Hippocampal formation (tissue), 2 donors: ENCODE measurements at places on chromosomes 3 and 15.
A peak's percentile ranks its signal among the peaks of the same experiment; 100 is the strongest.

GRCh38 chr3:127961124-127961523, 46.1 kb downstream of the KBTBD12 start:
- no peak for DNase-seq

DNA sequence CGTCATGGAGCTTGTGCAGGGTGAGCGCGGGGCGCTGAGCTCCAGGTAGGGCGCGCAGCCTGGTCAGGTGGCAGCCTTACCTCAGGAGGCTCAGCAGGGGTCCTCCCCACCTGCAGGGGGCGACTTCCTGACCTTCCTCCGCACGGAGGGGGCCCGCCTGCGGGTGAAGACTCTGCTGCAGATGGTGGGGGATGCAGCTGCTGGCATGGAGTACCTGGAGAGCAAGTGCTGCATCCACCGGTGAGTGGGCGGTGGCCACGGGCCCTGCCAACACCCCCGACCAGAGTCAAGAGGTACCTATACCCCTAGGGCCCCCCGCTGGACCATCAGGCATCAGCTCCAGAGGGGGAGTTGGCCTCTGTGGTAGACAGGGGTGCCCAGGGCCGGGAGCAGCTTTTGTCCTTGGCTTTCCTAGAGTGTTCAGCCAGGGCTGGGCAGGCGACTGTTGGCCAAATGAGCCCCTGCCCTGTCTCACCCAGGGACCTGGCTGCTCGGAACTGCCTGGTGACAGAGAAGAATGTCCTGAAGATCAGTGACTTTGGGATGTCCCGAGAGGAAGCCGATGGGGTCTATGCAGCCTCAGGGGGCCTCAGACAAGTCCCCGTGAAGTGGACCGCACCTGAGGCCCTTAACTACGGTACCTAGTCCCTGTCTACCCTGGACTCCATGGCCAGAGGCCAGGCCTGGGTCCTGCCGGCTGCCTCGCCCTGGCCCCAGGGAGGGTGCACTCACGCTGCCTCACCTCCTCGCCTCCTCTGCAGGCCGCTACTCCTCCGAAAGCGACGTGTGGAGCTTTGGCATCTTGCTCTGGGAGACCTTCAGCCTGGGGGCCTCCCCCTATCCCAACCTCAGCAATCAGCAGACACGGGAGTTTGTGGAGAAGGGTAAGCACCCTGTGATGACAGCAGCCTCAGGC, 9.1 kb downstream of the FES start:
- no peak for DNase-seq

DNA sequence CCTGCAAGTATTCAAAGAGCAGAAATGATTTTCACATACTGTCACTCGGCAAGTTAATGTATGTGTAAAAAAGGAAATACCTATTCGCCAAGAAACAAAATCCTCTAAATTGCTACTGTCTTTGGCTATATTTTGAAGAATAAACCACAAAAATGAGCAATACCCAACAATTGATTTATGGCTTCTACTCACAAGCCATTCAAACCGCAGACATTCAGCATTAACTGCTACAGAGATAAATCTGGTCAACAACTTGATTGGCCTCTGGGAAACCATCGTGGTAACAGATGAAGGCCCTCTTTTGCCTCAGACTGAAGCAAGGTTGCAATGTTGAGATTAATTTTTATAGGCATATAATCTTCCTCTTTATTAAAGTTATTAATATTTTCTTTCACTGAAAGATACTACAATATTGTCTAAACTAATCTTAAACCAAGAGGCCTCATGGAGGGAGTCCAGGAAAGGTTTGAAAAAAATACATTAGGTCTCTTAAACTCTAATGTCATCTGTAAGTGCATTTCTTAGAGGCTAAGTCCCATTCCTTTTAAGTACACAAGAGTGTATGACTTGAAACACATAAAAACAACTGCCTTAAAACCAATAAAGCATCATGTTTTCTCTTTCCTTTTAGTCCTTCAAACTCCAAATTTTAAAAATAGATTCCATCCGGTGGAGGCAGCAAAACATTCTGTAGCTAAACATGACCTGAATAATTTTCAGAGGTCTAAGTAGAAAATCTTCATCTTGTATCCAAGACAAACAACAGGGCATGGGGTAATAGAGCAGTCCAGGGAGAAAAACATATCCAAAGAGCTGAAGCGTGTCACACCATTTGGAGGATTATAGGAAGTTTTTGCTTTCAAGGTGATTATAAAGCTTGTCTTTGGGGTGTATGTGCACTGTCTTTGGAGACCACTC, 162.4 kb upstream of the TGFBR2 start:
- DNase-seq, result no peak

GRCh38 chr15:52284164-52284563, 11.4 kb downstream of the MYO5C start:
- DNase-seq, result no peak

DNA sequence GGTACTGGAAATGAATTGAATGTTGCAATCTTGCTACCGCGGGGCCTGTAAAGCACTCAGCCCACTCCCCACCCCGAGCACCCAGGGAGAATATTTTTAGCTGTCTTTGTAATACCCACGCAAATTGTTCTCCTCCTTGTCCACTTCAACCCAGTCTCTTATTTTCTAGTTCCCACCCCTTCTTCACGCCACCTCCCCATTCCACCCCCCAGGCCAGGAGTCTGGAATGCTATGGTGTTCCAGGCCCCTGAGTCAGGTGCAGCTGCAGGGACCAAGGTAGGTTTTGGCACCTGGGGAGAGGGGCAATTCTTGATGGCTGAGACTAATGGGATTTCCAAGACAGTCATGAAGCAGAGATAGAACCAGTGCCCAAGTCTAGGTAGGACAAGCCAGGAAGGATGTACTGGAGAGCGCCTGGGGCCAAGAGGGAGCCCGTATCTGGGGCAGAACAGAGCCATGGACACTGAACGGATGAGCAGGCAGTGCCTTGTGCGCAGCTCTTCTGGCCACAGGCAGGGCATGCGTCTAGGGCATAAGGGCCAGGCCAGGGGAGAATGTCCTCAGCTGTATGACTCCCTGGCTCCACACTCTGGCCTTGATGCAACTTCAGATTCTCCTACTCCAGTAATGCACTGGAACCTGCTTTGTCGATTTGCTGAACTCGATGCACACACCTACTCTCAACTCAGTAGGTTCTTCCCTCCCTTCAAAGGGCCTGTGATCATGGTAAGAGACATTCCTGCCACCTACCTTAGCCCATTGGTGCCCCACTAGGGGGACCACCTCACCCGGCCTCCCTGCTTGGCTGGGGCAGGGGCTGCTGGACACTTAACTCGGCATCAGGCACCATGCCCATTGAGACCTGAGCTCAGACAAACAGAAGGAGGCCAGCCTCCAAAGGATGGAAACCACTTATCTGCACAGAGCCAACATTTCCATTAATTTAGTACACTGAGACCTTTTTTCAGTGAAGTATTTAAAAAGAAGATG, 34.6 kb upstream of the MAGEF1 start:
- DNase-seq, result no peak

GRCh38 chr3:20575146-20575545, 389.1 kb upstream of the SGO1 start:
- no peak for DNase-seq

DNA sequence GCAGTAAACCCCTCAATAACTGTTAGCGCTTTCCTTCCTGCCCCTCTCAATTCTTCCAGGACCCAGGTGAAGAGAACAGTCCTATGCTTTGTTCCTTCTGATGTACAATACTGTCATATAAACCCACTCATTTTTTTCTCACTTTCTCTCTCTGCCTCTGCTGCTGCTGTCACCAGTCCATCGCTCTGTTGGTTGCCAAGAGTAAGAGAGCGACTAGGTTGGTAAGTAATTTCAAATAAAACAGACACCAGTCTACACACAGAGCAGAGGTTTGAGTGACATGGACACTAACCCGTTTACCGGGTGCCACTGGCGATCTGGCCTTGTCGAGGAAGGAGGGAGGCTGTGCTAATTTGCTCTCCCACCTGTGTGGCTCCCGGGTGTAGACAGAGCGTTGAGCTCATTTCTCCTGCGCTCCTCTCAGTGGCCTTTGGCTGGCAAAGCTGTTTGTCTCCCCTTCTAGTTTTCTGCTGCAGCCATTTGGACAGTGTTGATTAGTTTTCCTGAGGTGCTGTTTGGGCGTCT, 215.4 kb downstream of the THSD4 start:
- no peak for DNase-seq

DNA sequence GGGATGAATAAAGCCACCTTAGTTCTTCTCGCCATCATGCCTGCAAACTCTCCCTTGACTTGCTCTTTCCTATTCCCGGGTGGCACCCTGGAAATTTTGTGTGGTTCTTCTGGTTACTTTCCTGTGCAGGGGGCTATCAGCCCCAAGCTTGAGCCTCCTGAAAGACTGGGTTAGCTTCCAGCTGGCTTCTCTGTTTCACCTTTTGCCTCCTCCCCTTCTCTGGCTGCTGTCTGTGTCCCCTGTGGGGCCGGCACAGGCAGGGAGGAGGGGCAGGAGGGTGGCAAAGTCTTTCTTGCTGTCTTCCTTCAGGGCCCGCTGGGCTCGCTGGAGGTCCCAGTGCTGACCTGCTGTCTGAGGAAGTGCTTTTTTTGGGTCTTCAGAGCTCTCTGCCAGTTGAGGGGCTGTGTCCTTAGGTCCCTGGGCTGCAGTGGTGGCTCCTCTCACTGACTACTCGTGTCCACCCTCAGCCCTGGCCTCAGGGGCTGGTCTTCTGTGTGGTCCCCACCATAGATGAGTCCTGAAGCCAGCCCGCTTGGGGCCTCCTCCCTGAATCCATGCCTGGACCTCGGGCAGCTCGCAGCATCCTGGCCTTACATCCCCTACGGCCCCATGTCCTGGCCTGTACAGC, 196.5 kb downstream of the KLF13 start:
- no peak for DNase-seq

DNA sequence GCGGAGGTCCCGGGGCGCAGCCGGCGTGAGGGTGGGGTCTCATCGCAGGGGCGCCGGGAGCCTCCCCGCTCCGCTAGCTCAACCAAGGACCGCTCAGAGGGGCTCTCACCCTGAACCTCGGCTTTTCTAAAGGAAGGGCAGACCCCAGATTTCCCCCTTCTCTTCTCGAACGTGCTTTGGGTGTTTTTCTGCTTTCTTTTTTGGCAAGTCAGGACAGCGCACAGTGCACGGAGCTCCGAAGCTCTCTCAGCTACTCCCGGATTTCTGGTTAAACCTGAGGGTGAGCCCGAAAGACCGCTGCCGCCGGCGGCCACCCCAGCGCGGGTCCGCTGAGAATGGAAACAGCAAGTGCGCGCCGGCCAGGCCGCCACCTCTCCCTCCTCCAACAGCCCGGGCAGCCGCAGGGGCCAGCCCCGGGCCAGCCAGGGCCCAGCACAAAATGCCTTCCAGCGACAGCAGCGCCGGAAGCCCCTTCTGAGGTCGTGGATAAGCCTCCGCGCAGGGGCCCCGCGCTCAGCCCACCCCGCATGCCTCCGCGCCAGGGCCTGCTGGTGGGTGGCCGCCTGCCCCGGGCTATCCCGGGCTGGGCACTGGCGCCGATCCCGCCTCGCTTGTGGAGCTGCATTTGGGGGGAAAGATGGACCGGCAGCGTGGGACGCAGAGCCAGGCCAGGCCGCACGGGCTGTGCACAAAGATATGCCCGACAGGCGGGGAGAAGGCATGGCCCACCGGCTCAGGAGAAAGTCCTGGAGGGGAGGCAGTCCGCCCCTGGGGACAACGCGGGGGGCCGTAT, 8.2 kb upstream of the OCA2 start:
- no peak for DNase-seq

- DNase-seq, result no peak
Measured at GRCh38 chr15:77122576-77122975, 51.7 kb upstream of the TSPAN3 start.

DNA sequence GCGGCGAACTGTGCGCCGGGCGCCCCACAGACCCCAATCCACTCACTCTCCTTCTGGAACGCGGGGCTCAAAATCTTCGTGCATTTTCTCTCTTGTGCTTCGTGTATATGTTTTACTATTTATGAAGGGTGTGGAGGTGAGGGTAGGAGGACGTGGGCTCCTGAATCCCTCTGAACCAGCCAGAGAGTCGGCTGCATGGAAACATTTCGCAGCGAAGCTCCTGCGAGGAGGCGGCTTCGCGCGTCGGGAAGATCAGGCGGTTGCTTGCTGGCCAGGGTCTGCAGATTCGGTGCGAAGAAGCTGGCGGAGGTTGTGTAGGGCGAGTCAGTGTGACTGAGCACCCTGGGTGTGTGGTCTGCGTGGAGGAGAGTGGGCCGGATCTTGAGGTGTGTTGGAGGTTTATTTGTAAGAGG, 1.1 kb downstream of the CNTN4 start:
- no peak for DNase-seq

- DNase-seq, result no peak
Measured at GRCh38 chr3:180934638-180935037, 22.2 kb downstream of the FXR1 start.

DNA sequence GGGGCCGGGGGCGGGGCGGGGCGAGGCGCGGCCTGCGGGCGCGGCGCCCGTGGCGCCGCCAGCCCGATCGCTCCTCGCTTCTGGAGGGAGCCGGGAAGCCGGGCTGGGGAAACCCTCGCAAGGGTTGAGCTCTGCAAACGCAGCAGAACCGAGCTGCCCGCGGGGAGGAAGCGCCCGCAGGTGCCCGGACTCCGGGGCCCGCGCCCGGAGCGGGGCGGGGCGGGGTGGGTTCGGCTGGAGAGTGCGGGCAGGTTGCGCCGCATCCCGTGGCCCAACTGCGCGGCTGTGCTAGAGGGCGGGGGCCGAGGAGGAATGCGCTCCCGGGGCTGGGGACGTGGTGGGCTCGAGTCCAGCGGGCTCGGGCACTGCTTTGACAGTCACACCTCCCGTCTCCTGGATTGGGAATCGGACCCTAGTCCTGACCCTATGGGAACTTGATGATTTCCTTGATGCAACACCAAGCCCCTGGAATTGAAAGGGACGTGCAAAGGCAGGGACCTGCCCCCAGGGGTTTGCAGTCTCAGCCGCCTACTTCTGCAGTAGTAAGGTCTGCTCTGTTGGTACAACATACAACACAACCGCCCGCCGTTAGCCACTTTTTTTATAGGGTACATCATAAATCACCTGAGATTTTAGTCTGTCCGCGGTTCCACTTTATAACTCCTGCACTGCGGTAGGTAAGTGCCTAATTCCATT, 34.3 kb downstream of the ZBTB38 start:
- DNase-seq, result peak; percentile 58

DNA sequence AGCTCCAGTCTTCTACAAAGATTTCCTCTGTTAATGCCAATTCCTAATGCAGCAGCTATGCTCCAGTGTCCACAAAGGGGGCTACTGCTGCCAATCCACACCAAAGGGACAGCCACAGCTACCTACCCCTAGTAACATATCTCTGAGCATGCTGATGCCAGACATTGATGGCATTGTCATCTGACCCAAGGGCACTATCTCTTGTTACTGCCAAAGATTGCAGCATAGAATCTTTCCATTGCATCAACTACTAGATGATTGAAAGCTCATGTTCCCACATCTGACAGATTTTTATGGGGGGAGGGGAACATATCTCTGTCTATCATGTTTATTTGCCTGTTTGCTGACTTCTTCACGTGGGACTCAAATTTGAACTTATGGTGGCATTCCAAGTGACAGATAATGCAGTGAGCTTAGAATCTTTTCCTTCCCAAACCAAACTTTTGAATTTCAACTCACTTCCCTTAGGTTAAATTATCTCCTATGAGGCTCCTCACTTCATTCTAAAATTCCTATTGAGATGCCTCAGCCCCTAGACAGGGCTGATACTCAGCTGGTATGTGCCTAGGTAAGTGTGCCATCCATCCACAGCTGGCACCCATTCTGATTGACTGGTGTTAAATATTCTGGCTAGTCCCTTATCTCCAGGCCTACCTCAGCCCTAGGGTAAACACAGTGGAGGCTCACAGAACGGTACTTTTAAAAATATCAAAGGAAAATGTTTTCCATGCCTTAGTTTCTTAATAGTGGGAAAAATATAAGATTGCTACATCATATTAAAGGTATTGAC, 100.3 kb downstream of the STRIT1 start:
- no peak for DNase-seq
